Sciatic nerve (tissue), 2 donors: ENCODE measurements at places on chromosomes 7 and 10. TPM values are rescaled to one million over a fixed set of nuclear protein-coding genes. Genes with fewer than 3 reads are reported as not detected.

DNA sequence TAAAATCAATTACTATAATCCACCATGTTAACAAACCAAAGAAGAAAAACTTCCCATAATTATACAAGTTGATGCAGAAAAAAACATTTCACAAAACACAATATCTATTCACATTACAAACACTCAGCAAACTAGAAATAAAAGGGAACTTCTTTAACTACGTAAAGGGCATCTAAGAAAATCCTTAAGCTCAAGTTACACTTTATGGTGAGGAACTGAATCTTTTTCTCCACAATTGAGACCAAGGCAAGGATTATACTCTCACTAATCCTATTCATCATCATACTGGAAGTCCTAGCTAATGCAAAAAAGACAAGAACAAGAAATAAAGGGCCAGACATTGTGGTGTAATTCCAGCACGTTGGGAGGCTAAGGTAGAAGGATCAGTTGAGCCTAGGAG lies 159.9 kb downstream of the ZNF365 start:
- DNase-seq = no peak

The GJD4 gene
- not detected for total RNA-seq

- DNase-seq = no peak
Measured at GRCh38 chr10:841535-841934, 90.0 kb downstream of the LARP4B start.

The ACSM6 gene
- total RNA-seq = 0.49 TPM

GRCh38 chr7:3436746-3437145 lies 135.7 kb downstream of the SDK1 start:
- DNase-seq = no peak

The NRG3 gene
- 1.4 TPM for total RNA-seq

DNA sequence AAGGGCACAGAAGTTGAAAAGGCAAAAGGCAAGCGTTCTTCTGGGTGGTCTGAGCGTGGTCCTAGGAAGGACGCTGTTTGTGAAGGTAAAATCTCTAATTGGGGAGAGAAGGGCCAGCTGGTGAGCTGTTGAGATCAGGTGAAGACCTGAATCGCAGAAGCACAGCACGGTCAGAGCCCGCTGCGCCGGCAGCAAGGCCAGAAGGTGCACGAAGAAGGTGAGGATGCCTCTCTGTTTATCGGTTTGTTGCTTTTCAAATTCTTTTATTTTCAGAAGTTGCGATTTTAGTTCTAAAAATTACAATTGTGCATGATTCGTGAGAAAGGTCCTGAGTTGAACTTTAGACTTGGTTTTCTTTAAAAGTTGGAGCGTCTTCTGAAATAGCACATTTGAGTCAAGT lies 247.8 kb upstream of the FOXK1 start:
- no peak for DNase-seq

DNA sequence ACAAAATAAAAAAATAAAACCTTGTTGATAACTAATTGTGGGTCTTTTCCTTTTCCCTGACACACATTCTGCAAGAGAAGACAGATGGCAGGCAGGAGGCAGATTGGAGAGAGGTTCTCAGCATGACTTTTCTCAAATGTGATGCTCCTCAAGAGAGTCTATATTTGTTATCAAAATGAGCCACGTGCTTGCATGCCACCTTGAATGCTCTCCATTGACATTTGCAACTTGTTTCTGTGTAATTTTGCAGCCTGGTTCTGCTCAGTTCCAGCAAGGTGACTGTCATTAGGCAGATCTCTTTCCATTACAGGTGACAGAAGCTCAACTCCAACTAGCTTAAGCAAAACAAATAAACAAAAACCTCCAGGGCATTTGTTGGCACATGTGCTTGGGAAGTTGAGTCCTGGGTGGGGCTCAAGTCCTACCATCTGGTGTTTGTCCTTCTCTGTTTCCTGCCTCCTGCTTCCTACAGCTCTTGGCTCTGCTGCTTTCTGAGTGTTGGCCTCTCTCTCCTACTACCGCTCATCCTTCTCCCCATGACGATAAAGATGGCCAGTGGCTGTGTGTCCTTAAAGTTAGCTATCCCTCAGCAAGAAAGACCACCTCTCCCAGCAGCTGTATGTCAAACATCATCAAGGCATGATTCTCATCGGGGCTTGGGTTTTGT lies 56.7 kb downstream of the GRK5 start:
- no peak for DNase-seq

The SLC26A5 gene
- 0.71 TPM for total RNA-seq

- DNase-seq = no peak
Measured at GRCh38 chr10:132786476-132786883, 533 bp upstream of the NKX6-2 start.

The OR2A5 gene
- total RNA-seq = not detected

DNA sequence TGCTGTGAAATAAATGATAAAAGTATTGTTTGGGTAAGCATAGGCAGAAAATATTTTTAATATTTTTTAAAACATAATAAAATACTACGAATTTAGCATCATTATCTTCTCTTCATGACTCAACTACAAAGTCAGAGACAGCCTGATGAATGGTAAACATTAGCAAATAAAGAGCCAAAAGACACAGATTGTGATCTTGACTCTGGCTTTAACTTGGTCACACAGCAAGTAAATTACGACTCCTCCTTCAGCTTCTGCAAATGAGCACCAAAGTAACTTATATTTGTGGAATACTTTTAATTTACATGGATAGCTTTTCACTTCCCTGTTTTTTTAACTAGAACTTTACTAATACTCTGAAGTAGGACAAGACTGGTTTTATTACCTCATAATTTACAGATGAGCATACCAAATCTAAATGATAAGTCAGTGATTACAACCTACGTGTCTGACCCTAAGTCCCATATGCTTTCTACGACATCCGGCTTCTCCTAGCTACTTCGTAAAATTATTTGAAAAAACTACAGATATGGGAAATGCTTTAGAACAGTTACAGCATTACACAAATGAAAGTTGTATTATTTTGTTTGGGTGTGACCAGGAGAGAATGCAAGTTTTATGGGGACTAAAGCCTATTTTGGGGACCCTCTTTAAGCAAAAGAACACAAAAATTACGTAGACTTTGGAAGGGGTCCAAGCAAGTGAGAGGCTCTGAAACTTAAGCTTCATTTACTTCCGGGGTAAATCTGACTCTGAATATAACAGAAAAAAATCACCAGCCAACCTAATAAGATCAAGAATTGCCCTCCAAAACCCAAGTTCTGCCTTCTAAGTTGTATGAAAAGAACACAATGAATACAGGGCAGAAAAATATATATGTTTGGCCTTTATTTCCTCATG lies 133.8 kb downstream of the CPEB3 start:
- DNase-seq = no peak

DNA sequence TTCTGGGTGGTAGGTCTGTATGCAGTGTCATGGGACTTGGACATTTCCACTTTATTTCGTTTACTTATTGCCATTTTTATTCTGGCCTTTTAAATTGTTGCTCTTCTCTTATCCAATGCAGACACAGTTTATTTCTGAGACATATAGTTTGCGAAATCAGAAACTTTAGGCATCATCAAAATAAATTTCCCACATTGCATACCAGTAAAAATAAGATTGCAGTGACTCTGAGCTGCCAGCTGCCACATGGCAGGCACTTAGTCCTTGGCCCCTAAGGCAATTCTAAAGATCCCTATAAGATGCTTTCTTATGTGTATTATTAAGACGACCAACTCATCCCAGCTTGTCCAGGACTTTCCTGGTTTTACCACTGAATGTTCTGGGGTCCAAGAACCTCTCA lies 81.8 kb upstream of the ANKRD1 start:
- DNase-seq = no peak

The GALNT17 gene
- total RNA-seq = 65.4 TPM

- no peak for DNase-seq
Measured at GRCh38 chr10:132926070-132926469, 16.3 kb downstream of the CFAP46 start.

- DNase-seq = no peak
Measured at GRCh38 chr7:7765422-7765821, 47.0 kb upstream of the RPA3 start.

The COL13A1 gene
- 1.0 TPM for total RNA-seq

DNA sequence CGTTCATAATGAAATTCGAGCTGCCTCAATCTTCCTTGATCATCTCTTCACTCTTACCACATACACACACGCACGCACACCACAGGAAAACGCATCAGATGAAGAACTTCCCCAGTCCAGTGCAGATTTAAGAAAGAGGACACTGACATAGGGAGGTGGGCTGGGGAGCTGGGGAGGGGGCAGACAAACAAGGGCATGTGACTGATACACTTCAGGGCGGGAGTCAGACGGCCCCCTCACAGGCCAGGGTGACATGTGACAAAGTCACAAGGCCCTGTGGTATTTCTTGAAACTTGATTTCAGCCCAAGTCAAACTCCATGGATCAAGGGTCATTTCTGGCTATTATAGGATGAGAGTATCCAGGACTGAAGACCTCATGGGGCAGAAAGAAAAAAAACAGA lies 82.6 kb downstream of the KCNMA1 start:
- peak; percentile 67 for DNase-seq

DNA sequence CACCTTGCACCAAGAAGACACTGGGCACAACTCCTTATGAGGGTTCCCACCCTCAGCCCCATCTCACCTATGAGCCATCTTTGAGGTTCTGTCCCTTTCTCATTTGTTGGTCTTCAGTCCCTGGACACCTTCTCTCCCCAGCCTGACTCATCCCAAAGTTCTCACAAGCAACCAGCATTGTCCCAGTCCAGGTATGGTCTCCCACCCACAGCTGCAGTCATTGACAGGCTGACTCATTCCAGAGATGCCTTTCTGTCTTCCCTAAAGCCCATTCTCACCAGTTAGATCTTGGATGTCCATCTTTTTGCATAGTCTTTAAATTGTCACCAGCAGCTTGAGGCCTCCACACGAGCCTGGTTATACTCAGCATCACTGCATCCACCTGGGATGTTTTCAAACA lies 26.7 kb upstream of the BMPR1A start:
- DNase-seq = no peak

The GSDME gene
- 8.8 TPM for total RNA-seq

DNA sequence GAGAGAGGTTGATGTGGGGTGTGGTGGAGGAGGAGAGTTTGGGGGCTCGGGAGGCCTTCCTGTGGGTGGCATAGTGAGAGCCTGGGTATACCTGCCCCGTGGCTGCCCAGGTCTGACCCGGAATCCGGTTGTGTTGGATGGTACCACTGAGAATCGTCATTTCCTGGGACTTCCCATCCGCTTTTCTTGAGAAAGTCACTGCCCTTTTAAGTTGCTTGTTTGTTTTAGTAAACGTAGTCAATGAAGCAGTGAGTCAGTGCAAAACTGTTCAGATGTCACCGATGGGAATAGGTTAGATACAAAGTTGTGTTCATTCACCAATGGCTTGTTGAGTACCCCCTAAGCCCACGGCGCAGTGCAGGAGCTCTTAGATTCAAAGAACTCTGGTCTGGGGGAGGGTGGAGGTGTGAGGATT lies 285.8 kb downstream of the CAMK1D start:
- DNase-seq = no peak

DNA sequence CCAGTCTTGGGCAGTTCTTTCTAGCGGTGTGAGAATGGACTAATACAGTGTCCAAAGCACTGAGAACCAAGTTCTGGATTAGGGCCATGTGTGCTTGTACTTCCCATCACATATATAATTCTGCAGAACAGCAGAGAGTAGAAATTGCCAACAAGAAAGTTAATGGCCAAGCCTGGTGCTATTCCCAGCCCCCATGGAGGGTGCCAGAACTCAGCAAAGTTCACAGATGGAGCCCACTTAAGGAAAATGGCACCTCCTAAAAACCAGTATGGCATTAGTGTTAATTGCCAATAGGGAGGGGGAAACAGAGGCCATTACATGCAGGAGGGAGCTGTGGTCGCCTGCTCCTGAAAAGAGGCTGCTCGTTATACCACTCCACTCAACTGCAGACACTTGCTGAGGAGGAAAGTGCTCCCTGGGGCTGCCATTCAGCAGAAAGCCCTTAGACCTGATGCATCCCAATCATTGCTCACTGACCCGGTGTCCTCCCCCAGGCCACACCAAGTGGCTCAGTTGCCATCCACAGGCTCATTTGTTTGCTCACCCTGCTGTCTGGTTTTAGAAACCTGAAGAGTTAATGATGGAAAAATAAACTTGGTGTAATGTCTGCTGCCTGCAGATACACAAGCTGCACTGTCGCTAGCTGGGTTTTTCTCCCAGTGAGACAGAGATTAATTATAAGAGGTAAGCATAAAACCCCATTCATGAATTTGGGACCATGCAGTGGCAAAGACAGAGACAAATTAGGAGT lies 280.6 kb downstream of the GFRA1 start:
- DNase-seq = no peak

DNA sequence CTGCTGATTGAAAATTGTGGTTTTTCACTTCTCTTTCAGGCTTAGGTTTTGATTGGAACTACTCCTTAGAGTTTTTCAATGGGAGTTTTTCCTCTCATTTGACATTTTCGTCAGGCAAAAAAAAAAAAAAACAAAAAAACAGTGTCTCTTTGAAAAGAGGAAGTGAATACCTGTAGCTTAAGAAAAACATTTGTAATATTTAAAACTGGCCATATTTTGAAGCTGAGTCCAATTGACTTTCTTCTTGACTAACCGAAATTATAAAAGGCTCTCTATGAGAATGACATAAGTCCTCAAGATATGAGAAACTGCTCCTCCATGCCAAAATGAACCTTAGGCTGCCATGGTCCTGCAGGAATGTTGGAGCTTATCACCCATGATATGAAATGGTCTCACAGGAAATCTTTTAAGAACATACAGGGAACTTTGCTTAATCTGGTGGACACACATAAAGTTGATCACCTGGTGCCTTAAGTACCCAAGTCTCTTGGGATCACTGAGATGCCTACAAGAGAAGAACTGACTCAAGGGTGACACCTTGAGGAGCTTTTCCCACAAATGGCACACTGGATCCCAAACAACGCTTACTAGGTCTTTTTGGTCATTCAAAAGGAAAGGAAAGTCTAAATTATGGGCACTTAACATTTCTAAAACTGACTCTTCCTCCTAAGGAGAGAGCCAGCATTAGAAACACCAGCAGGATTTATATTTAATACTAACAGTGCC lies 263.4 kb downstream of the CDC14C start:
- no peak for DNase-seq

GRCh38 chr10:31549896-31550295 lies 230.9 kb downstream of the ZEB1 start:
- DNase-seq = no peak

The GSTK1 gene
- 155 TPM for total RNA-seq

The FOXP2 gene
- total RNA-seq = 24.7 TPM

- no peak for DNase-seq
Measured at GRCh38 chr7:40840990-40841389, 706.2 kb downstream of the SUGCT start.

DNA sequence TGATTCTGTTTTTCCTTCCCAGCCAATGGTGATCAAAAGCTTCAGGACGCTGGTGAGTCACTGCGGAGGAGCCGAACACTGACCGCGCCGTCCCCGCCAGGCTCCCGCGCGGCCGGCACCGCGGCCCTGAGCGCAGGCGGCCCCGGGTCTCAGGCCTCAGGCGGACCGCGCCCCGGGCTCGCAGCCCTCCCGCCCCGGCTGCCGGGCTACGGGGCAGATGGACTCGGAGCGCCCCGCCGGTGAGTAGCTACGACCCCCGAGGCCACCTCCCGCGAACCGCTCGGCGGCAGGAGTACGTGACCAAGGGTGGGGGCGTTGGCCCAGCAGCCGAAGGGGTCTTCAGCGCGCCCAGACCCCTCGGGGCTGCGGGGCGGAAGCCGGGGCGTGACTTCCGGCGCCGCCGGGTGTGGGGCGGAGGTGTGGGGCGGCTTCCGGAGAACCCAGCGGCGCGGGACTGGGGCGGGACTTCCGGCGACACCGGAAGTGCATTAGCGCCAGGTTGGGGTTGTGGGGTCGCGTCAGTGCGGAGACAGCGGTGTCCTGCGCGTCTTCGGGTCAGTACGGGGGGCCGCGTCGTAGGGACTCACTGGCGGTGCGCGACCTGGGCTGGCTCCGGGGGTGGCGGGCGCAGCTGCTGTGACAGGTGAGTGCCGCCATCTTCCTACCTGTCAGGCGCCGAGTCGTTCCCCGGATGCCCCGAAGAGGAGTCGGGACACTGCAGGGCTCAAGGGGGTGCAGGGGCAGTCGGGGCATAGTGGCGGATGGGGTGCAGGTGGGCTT lies at the start of gene WDR37:
WDR37 (plus strand) TSS at position 60 of the 780 bp plus-strand sequence. CDS start 15,771 bp downstream, outside the sequence.
- peak; percentile 94 for DNase-seq
